Stimulated activated CD4-positive, alpha-beta T cell treated with anti-CD3 and anti-CD28 coated beads, Interleukin-15, amount 100 ng/mL, for 1 hour (primary cell): ENCODE measurements at places on chromosomes 2 and 18.

GRCh38 chr2:65885266-65885665, 452.9 kb upstream of the SPRED2 start:
- DNase-seq: no peak

DNA sequence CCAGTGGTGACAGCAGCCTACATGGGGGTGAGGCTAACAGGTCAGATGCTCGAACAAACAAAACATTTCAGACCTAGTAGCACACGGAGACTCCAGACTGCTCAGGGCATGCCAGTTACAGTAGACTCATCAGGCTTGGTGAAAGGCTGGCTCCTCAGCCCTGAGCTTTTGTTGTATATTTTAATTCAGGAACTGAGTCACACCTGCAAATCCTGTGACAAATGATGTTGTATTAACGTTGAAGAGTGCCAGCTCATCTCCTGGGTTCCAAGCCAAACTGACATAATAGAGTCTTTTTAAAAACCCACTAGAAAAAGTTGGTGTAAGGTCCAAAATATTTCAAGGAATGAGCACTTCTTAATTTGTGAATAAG, 65.3 kb downstream of the C1D start:
- DNase-seq: no peak

DNA sequence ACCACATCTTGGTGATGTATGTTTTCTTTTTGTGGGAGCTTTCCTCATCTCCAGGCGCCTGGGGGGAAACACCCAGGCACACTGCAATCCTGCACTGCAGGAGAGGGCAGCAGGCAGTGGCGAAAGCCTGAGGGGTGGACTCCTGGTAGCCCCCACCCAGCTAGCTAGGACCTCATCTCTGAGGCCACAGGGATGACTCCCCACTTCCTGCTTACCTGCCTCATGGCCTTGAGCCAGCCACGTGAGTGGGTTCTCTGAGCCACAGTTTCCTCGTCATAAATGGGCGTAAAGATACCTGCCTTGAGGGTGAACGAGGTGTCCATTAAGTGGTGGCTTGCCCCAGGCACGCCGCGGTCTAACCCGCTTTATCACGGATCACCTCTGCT, 19.1 kb downstream of the TRAF3IP1 start:
- no peak for DNase-seq

DNA sequence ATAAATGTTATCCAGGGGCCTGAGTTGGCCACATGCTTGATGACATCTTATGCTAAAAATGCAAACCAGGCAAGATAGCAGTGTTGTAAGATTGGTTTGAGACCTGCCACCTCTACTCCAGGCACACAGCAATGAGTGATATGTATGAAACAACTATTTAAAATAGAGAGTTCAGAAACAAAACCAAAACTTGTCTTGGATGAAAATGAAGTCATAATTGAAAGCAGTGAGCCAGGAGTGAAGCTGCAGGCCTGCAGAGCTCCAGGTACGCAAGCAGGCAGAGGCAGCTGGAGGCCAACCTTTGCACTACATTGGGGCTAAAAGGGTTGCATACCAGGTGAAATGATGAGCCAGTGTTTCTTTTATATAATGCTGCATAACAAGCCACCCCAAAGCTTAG, 89.2 kb upstream of the SPATS2L start:
- DNase-seq: no peak

DNA sequence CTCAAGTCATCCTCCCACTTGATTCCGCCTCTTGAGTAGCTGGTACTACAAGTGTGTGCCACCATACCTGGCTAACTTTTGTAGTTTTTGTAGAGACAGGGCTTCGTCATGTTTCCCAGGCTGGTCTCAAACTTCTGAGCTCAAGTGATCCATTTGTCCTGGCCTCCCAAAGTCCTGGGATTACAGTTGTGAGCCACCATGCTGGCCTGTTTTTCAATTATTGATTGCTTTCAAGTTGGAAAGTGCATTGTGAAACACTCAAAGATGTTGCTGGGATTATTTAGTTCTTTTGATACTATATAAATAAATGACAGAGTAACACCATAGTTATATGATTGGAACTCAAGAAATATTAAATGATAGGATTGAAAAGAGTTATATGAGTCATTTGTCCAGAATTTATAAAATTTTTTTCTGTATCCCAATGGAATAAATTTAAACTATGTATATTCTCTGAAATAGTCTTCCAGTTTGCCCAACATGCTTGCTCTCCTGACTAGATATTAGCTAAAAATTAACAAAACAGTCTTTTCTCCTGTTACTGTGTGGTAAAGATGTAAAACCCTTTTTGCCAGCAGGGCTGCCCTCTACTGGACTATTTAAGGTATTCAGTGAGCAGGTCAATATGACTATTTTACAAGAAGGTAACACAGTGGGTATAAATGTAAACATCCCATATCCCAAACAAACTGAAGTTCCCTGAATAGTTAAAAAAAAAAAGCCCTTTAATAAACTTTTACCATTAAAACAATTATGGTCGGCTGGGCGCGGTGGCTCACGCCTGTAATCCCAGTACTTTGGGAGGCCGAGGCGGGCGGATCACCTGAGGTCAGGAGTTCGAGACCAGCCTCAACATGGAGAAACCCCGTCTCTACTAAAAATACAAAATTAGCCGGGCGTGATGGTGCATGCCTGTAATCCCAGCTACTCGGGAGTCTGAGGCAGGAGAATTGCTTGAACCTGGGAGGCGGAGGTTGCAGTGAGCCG, 42.7 kb downstream of the ACSL3 start:
- DNase-seq: no peak

GRCh38 chr18:61364953-61365352, 31.7 kb downstream of the CDH20 start:
- no peak for DNase-seq

DNA sequence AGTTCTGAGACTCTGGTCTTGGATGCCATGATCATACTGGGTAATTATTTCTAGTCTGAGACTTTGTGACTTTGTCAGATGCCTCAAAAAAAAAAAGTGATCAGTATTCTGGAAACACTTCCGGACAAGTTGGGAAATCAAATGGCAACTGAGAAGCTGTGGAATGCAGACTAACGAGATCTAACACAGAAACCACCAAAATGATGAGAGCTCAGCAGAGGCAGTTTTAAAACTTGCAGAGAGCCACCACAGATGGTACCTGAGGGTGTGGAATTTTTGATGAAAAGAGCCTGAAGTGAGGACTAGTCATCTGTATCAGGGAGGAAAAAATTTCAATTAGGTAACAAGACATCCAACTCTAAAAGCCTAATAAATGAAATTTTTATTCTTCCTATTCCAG, 5.5 kb upstream of the GPR75 start:
- DNase-seq: no peak
